Muscle of back (tissue), 13 donors: ENCODE measurements at places on chromosomes 5 and 9. TPM values are rescaled to one million over a fixed set of nuclear protein-coding genes. Genes with fewer than 3 reads are reported as not detected.
A peak's percentile ranks its signal among the peaks of the same experiment; 100 is the strongest.

DNA sequence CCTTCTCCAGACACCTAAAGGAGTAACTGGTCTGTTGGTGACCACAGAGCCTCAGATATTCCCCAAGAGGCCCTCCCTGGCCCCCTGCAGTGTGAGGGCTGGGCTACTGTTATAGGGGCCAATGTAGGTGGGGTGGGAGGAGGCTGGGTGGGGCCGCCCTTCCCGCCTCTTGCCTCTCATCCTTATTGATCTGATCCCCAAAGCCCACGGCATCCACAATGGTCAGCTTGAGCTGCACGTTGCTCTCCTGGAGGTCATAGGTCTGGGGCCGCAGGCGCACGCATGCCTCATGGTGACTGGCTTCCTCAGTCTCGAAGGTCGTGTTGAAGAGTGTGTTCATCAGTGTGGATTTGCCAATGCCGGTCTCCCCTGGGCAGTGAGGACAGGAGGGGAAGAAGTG is 13.0 kb downstream of the SEPTIN8 start:
- DNase-seq = no peak

GRCh38 chr5:139268364-139269202 is 25.0 kb upstream of the MATR3 start:
- DNase-seq = no peak

DNA sequence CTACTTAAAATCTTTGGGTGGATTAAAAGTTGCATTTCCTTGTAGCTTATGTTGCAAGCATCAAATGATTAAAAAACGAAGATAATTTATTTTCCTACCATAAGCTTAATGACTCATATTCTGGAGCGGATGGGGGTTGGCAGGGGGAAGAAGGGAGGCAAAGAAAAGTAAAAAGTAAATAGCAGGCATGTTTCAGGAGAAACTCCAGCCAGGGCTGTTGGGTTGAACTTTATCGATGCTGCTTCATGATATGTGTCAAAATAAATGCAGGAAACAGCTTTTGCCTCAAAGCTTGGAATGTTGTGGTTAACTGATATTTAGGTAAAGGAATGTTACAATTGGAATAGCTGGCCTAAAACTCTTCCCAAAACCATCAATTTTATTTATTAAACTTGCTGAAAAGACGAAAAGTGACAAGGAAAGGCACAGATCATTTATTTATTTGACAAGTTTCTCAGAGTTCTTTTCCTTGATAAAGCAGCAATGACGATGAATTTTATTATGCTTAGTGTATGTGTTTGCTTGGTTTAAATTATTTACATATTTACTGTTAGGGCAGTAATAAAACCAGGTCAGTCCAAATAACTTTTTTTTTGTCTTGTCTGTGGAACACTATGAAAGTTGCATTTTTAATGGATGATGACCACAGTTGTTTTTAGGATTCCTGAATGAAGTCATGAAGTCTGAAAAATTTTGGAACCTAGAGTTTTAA is 177.9 kb downstream of the PCSK1 start:
- DNase-seq = peak; percentile 47

DNA sequence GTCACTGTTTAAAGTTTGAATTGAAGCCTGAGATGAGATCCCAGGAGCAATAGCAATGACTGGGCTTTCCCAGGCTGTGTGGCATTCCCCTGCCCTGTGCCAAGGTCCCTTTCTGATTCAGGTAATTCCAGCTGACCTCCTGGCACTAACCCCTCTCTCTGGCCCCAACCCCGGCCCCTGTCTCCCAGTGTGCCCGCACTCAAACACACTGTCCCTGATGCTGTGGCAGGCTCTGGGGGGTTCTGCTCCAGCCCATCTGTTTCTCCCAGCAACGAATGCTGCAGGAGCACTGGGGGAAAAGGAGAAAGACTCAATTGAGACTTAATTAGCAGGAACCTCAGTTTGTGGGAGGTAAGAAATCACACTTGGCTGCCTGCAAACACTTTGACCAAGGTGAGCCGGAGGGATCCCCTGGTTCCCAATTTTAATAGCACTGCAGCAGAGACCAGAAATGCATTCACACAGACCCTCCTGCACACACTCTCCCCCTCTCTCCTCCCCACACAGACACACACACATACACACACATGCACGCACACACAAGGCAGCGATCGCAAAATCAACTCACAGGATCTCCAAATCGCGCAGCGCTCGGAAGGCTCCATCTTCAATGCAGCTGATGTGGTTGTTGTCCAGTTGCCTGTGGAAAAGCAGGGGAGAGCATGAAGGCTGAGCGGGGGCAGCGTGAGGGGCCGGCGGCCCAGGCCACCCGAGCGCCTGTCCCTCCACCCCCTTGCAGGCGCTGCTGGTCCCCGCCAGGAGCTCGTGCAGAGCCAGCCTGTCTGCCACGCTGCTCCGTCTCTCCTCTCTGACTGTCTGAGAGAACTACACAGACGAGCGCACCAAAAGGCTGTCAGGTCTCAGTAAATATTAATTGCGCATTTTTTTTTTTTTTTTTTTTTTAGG is 265.1 kb upstream of the PANK3 start:
- no peak for DNase-seq

DNA sequence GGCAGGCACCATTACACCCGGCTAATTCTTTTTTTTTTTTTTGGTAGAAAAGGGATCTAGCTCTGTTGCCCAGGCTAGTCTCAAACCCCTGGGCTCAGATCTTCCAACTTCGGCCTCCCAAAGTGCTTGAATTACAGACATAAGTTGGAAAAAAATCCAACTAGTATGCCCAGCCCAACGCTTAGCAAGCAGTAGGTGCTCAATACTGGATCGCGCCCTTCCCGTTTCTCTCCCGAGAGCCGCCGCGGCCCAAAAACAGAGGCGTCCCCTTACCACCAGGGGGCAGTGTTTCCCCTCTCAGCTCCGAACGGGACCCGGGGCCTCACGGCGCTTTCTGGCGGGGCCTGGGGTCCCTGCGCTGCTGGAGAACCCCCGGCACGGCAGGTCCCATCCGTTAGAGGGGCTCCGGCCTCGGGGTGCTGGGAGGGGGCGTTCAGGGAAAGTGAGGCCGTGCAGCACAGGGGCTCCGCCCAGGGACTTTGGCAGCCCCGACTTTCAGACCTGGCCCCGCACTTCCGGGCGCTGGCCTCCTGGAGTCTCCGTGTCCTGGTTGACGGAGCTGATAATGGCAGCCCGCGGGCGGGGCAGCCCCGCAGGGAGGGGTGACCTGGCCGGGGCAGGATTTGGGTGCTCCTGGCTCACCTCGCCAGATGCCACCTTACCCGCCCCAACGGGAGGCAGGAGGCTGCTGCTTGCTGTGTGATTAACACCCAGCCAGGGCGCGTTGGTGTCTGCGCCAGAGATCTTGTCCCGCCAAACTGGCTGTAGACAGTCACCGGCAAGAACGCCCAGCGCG is 15.2 kb downstream of the PTGES start:
- DNase-seq = peak; percentile 78

DNA sequence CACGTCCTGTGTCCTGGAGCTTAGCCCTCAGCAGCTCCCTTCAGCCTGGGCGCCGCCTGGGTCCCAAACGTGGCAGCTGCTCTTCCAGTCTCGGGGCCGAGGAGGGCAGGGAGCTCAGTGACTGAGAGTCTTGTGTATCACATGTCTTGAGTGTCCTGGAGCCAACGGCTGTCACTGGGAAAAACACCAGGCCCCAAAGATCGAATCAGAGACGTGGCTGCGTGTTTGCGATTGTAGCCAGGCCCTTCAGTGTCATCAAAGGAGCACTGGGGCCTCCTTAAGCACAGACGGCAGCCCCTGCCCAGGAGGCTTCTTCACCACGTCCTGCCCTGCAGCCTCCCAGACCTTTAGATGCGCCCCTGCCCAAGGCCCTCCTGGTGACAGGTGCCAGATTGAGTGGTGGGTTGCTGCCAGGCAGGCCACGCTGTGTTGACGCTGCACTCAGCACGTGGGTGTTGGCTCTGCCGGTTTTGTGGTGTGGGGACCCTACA is 5.7 kb upstream of the EXOC3 start:
- DNase-seq = no peak

- peak; percentile 57 for DNase-seq
These were observed 203.4 kb downstream of the MCTP1 start for GRCh38 chr5:95081500-95081960.

DNA sequence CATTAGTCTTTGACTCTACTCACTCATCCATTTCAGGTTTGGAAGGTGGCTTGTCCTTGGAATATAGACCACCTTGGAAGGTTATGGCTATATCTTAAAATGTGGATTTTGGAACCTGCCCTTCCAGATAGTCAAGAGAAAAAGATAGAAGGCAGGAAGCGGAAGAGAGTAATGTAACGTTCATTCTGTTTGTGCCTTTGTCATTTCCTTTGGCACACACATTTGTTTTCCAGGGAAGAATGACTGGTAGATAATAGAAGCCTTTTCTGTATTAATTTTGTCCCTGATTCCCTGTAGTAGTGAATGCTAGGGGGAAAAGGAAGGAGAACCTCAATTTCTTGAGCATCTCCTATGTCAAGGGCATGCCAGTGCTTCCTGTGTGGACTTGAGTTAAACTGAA is 54.7 kb downstream of the PPIC start:
- no peak for DNase-seq

GRCh38 chr5:143231973-143232812 is 171.3 kb downstream of the NR3C1 start:
- DNase-seq = no peak

DNA sequence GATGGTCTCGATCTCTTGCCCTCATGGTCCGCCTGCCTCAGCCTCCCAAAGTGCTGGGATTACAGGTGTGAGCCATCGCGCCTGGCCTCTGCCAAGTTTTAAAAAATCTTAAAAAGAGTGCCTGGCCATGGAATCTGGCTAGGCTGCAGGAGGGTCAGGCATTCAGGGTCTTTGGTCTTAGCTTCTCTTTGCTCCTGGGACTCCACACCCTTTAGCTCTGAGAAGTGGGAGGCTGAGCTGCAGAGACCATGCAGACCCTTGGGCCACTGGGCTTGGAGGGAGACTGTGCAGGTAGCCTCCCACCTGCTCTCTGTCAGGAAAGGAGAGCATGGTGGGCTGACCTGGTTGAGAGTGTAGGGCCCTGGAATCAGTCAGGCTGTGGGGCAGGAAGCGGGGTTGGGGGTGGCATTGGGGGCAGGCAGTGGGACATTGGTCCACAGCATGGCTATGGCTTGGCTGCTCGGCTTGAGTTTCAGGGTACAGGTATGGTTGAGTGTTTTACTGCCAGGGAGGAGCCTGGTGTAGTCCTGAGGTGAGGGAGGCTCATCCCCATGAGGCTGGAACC is 20.8 kb downstream of the PHF2 start:
- DNase-seq = no peak

DNA sequence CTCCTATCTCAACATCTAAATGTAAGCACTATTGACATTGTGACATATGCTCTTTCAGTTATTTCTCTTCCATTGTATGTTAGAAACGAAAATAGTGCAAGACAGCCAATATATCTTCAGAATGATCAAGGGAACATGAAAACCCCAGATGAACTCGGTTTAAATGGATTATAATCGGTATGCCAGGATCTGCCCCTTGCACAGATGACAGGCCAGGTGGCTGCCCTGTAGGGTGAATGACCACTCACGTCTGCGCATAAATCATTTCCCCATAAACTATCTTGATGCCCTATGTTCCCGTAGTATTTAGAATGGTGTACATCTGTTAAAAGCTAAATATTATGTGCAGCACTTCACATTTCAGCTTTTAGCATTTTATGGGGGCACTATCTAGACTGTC is 69.7 kb upstream of the RANBP3L start:
- DNase-seq = no peak

- no peak for DNase-seq
These were observed 5.6 kb downstream of the OTULINL start for GRCh38 chr5:14587150-14587549.

DNA sequence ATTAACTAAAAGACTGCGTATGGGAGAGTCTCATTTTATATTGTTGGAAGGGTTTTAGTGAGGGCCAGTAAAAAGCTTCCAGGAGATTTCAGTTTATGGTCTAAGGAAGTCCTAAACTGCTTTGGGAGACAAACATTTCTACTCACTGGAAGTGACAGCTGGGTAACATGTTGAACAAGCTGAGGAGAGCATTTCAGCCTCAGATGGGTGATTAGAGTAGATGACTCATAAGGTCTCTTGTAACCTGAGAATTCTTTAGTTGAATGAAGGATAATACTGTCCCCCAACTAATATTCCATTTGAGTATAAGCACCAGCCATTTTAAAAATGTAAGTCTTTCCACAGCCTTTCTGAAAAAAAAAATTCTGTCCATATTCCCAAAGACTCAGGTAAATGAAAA is 218.0 kb upstream of the C9orf72 start:
- DNase-seq = no peak

DNA sequence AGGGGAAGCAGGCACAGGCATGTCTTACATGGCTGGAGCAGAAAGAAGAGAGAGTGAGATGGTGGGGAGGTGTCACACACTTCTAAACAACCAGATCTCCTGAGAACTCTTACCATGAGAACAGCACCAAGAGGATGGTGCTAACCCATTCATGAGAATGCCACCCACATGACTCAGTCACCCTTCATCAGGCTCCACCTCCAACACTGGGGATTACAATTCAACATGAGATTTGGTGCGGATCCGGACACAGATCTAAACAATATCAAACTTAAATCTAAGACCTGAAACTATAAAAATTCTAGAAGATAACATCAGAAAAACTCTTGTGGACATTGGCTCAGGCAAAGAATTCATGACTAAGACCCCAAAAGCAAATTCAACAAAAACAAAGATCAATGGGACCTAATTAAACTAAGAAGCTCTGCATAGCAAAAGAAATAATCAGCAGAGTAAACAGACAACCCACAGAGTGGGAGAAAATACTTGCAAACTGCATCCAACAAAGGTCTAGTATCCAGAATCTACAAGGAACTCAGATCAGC is 65.4 kb downstream of the SPATA31C2 start:
- DNase-seq = no peak

DNA sequence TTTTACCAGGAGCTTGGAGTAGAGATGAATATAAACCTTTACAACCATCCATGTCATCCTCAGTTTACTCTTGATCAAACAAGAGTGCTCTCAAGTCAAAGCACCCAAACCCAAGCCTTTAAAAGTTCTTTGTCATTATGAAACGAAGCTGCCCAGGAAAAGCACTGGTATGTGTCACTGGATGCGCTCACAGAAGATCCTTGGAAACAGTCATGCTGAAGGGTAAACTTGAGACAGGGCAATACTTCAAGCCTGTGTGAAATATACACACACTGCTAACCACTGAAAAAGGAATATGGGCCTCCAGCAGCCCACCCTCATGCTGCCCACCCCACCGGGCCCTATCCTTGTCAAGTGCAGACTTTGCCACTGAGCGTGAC is 84.5 kb downstream of the PRRT1B start:
- no peak for DNase-seq

- no peak for DNase-seq
These were observed 18.3 kb upstream of the IFNK start for GRCh38 chr9:27505744-27506161.

- DNase-seq = no peak
These were observed 133.0 kb upstream of the PPP1R26 start for GRCh38 chr9:135346438-135347050.

Gene B4GALT7
- polyA plus RNA-seq = 19.9 TPM

Gene SLC4A9
- 0.17 TPM for polyA plus RNA-seq

Gene SH3PXD2B
- 32.0 TPM for polyA plus RNA-seq

Gene PPIC
- polyA plus RNA-seq = 35.6 TPM

Gene CCL27
- 0.78 TPM for polyA plus RNA-seq

Gene DEPDC1B
- polyA plus RNA-seq = 4.3 TPM

Gene OR1L6
- polyA plus RNA-seq = not detected

Gene PRRC1
- polyA plus RNA-seq = 63.5 TPM

Gene KIF20A
- 23.7 TPM for polyA plus RNA-seq

Gene PCDHB8
- polyA plus RNA-seq = 0.34 TPM

Gene GRXCR2
- not detected for polyA plus RNA-seq

Gene FNBP1
- polyA plus RNA-seq = 22.8 TPM

Gene IRX1
- 1.3 TPM for polyA plus RNA-seq

Gene GFI1B
- polyA plus RNA-seq = 0.69 TPM

Gene DMRTA1
- 0.10 TPM for polyA plus RNA-seq

Gene ACOT12
- polyA plus RNA-seq = 0.17 TPM
